SK-MEL-5 (cell line): ENCODE measurements at places on chromosomes 16 and 17. TPM values are rescaled to one million over a fixed set of nuclear protein-coding genes. Genes with fewer than 3 reads are reported as not detected.

The PIRT gene
- not detected in 2 replicates for total RNA-seq

The CNTNAP4 gene
- 3.3 and 3.8 TPM in 2 replicates for total RNA-seq

The CNGB1 gene
- not detected in 2 replicates for total RNA-seq

The MT1G gene
- not detected in 2 replicates for total RNA-seq

The ELMO3 gene
- total RNA-seq, result 0.61 and 0.90 TPM in 2 replicates

The KRT28 gene
- not detected in 2 replicates for total RNA-seq

The HOXB5 gene
- total RNA-seq, result not detected in 2 replicates

The PLA2G15 gene
- total RNA-seq, result 13.5 and 15.0 TPM in 2 replicates

The TBC1D16 gene
- total RNA-seq, result 1,021 and 1,023 TPM in 2 replicates

The FLYWCH2 gene
- 30.3 and 31.8 TPM in 2 replicates for total RNA-seq

The PMFBP1 gene
- total RNA-seq, result 0.29 TPM in 1 of 2 replicates, not detected in the other

The MYOCD gene
- not detected in 2 replicates for total RNA-seq

The SLC5A2 gene
- 0.05 and 0.53 TPM in 2 replicates for total RNA-seq

The EPX gene
- total RNA-seq, result 0.27 TPM in 1 of 2 replicates, not detected in the other

The KRTAP16-1 gene
- not detected in 2 replicates for total RNA-seq

The OR3A2 gene
- not detected in 2 replicates for total RNA-seq

The TBC1D3B gene
- total RNA-seq, result 0.74 TPM in 1 of 2 replicates, not detected in the other

The SLC13A2 gene
- not detected in 2 replicates for total RNA-seq

The TBC1D3 gene
- total RNA-seq, result not detected in 2 replicates

The GPR179 gene
- total RNA-seq, result 0.05 and 0.11 TPM in 2 replicates

The DNAAF1 gene
- total RNA-seq, result 0.16 and 0.63 TPM in 2 replicates

The SNX20 gene
- not detected in 2 replicates for total RNA-seq

The CCDC200 gene
- total RNA-seq, result not detected in 2 replicates

The KRTAP4-5 gene
- total RNA-seq, result not detected in 2 replicates

The WNK4 gene
- 0.21 and 0.53 TPM in 2 replicates for total RNA-seq

The ANKFN1 gene
- total RNA-seq, result 0.32 and 1.7 TPM in 2 replicates

The HEATR3 gene
- total RNA-seq, result 27.9 and 31.3 TPM in 2 replicates

The RCVRN gene
- not detected in 2 replicates for total RNA-seq

The SCGB1C2 gene
- total RNA-seq, result not detected in 2 replicates

The KCNG4 gene
- 3.3 and 3.5 TPM in 2 replicates for total RNA-seq

The ABCC6 gene
- 0.24 TPM in 1 of 2 replicates, not detected in the other for total RNA-seq

The IRX3 gene
- 15.9 and 19.9 TPM in 2 replicates for total RNA-seq

The OR3A3 gene
- total RNA-seq, result not detected in 2 replicates
